ENCODE measurements at places on chromosomes 11 and 22.
A peak's percentile ranks its signal among the peaks of the same experiment; 100 is the strongest.

DNA sequence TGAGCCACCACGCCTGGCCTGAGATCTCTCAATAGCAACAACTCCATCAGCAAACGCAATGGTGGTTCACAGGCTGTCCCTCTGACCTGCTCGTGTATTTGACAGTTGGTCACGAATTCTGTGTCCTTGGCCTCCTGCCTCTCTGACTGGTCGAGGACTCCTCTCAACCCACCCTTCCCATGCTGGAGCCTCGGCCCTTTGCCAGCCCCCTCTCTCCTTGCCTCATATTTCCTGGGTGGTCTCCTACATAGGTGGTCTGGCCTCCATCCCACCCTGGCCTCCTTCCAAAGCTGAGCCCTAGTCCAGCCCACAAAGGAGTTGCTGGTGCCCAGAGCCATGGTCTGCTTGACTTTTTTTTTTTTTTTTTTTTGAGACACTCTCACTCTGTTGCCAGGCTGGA lies 11.4 kb upstream of the A4GALT start:
- DNase-seq: no peak

- no peak for DNase-seq
Observed at GRCh38 chr11:126025822-126026221, 36.8 kb downstream of the CDON start.

DNA sequence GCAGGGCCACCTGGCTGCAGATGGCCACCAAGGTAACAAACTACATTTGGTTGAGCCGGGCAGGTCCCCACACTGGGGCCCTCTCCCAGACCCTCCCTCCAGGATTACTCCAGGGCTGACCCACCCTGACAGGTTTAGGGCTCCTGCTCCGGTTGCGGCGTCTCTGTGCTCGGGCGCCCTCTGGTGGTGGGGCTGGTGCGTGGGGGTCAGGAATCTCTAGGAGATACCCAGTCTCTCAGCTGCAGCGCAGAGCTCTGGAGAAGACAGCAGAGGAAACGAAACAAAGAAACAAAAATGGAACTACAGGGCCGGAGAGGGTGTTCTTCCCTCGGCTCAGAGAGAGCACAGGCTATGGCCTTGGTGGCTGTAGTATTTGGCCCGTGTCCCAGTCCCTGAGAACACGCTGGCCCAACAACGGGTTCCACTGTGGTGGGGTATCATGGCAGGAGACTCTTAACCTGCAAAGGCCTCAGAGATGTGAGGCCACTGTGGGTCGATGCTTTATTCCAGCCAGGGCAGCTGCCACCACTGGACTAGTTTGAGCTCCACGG lies 2.4 kb downstream of the C11orf96 start:
- peak; percentile 82 for DNase-seq

DNA sequence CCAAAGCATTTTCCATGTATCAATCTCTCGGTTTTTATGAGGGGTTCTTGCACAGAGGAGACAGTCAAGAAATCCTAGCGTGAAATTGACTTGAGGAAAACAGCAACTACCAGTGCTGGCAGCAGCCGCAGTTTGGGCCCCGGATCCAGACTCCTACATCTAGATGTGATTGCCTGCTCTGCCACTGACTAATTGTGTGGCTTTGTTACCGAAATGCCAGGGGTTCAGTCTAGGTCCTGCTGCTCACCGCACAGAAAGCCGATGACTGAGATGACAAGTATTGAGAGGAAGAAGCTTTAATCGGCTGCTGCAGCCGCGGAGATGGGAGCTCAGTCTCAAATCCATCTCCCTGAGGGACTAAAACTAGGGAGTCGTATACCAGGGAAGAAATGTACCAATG lies 8.2 kb upstream of the GLB1L3 start:
- DNase-seq: no peak

- no peak for DNase-seq
Observed at GRCh38 chr11:121766991-121767390, 314.2 kb upstream of the SORL1-AS1 start.

GRCh38 chr11:113113801-113114704 lies 152.8 kb downstream of the NCAM1 start:
- DNase-seq: peak; percentile 45

- DNase-seq: no peak
Observed at GRCh38 chr11:15194671-15195415, 80.1 kb downstream of the INSC start.

DNA sequence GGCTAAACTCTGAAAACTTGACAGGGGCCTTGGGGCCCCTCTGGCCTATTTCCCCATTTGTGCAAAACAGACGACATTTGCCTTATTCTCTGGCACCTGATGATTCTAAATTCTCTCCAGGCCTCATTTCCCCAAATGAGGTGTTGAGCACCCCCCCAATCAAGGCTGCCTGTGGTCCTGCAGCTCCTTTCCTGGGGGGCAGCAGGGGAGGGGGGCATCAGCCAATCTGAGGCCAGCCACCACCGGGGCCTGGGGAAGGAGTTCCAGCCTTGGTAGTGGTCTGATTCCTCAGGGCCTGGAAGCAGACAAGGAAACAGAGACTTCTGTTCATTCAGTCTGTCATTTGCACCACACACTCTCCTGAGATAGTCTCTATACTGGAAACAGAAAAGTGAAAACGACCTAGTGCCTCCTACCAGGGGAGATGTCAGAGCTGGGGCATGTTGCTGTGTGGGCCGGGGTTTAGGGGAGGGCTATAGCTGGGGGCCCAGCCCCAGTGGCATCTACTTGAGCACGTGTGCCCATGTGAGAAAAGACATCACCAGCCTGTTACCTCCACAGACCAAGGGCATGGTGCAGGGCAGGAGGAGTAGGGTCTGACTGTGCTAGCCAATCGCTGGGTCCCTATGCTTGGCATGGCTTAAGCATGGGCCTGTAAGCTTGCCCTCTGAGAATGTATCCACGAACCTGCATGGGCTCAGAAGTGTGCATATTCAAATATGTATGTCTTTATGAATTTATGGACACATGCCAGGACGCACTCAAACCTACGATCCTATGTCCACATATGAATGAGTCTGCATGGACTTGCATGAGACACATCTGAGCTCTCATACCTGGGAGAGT lies 1.8 kb upstream of the TPBGL start:
- DNase-seq: no peak

DNA sequence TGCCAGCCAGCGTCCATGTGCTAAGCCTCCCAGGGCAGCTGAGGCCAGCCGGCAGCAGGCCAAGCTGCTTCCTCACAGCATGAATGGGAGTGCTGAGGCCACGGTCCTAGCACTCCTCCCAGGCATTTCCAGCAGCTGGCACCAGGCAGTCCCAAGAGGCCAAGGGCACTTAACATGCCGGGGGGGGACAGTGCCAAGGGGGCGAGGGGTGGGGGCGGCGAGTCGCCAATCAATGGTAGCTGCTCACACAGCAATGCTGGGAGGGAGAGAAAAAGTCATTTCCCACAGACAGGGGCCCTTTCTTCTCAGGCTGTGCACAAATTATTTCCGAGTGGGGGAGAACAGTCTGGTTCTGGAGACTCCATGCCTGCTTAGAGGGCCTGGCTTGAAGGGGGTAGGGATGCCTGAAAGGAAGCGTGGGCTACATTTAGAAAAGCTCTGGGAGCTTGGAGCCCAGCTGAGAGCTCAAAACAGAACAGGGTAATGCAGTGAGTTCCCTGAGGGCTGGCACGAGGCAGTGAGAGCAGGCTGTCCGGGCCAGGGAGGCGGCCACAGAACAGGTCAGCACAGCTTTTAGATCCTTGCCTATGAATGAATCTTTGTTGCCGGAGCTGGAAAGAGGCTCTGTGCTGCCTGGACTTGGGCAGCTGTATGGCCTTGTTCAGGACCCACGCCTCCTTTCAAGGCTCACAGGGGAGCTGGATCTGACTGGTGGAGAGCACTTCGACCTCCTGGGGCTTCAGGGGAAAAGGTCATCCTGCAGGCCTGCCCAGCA lies 14.4 kb upstream of the TBC1D10A start:
- no peak for DNase-seq

DNA sequence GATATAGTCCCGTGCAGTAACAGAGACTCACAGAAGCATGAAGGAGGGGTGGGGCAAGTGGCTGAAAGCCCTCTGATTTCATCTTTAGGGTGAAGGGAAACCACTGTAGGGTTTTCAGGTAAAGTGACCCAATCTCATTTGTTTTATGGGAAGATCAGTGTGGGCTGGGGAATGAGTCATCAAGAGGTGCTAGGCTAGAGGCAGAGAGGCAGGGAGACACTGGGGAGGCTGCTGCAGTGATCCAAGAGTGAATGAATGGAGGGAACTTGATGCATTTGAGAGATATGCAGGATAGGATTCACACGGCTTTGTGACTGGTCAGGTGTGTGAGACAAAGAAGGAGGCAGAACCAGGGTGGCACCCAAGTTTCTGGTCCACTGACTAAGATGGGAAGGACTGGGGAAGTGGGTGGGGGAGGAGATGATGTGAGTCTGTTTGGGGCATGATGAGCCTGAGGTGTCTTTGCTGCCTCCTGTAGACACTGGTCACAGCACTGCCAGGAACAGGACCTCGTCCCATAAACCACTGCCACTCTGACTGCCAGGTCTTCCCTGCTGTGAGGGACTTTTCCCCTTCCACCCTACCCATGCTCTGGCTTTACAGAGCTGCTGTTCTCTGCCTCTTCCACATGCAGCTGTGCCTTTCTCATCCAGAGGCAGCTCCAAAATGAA lies 239.0 kb downstream of the TENM4 start:
- no peak for DNase-seq

DNA sequence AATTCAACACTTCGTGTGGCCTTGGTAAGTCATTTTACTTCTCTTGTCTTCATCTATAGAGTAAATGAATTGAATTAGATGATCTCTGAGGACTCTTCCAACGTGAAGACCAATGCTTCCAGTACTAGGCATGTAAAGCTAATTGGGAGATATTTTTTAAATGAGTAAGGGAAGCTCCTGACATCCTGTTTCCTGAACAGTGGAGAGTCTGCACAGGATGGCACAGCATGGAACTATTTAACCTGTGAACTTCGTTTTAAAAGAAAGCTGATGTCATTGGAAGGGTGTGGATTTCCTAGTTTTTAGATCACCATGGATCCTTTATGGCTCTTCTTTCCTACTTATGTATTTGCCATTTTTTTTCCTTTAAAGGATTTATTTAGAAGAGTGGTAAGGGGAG lies 48.4 kb upstream of the HSD17B12 start:
- no peak for DNase-seq

DNA sequence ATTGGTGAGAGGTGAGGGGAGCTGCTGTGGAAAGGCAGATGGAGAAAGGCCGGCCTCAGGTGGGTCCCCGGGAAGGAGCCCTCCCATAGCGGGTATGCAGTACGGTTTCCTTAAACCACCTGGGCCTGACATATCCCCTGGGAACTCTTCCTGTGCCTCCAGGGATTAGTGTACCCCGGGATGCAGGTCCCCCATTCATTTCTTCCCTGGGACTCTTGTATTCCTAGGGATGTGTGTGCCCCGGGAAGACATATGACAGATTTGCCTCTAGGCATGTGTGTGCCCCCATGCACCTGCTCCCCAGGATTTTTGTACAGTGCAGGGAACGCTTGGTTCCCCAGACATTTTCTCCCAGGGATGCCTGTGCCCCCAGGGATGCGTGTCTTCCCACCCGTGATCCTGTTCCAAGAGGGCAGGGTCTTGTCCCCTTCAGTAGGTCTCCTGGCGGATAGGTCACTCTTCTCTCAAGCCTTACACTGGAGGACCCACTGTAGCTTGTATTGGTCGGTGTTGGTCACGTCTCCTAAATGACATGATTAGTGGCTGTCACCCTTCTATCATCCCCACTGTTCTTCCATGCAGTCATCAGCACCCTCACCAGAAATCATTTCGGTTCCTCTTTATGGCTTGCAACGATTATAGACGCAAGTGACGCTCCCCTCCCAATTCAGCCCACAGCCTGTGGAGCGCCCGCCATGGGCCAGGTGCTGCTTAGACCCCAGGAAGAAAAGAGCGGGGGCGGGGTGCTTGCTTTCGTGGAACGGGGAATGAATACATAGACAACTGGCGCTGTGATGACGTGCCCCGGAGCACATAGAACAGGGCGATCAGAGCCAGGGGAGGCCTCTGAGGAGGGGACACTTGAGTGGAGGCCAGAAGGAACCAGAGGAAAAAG lies 1.3 kb downstream of the PARVB start:
- DNase-seq: no peak

DNA sequence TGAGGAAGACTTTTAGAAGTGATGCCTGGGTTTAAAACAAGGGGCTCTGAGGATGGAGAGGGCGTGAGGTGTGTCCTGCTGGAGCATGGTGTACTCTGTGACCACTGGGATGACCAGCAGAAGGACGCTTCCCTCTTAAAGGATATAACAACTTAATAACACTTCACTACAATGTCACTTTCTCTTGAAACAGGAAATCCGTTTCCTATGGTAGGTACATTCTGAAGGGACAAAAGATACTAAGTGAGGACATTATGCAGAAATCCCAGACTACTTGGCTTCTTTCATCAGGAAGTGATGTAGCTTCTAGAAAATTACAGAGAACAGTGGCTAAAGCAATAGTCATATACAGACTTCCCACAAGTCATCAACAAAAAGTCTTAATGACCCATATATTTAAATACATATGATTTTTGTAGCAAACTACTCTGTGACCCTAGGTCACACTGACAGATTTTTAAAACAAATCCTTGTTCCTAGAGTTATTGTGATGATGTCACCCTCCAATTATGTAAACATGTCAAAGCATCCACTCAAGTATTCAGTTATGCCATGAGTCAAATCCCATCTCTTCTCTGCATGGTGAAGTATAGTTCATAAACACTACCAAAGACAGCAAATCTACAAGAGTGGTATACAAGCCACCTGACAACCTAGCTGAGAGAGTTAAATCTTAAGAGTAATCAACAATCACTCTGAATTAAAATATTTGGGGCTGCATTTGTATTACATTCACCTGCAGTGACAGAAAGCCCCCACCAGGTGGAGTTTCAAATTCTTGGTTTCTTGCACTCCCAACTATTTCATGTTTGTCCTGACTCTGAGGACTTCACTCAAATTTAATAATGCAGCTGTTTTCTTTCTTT lies 32.8 kb downstream of the PITPNB start:
- DNase-seq: peak; percentile 63

DNA sequence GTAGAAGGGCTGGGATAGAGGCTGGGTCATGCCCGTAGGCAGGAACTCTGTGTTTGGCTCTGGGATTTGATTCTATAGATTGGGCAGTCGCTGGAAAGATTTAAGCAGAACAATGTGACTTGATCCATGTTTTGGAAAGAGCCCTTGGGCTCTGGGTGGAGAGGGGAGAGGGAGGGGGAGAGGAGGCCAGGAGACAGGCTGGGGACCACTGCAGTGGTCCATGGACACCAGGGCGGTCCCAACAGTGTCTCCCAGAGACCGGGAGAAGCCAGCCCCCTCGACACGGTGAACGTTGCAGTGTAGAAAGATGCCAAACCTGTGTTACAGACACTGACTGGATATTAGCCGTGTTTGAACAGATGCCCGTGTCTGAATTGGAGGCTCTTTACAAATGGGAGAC lies 19.5 kb downstream of the PVALB start:
- no peak for DNase-seq

Data from iPS-NIHi11 (cell line).